ENCODE measurements at places on chromosomes 1 and 21.

DNA sequence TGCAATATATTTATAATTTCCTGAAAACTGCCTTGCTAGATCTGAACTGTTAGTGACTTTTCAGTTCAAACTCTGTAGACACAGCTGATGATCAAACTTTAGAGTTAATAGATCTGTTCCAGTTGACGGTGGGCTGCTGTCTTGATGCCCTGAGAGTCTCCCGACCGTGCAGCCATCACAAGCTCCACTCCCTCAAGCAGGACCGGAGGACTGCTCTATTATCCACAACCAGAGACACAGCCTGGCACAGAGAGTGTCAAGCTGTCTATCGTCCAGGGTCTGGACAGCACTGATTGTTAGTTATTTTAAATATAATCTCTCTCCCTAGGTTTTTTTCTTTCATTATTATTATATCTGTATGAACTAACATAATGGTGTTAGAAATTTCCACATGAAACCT, 8.0 kb downstream of the CHODL start:
- no peaks in the 10 kb centered on the region for H3K36me3 ChIP-seq
- no peaks in the 10 kb centered on the region for H3K4me1 ChIP-seq
- H3K27ac ChIP-seq: no peak overlapping the region
- no peak for DNase-seq

DNA sequence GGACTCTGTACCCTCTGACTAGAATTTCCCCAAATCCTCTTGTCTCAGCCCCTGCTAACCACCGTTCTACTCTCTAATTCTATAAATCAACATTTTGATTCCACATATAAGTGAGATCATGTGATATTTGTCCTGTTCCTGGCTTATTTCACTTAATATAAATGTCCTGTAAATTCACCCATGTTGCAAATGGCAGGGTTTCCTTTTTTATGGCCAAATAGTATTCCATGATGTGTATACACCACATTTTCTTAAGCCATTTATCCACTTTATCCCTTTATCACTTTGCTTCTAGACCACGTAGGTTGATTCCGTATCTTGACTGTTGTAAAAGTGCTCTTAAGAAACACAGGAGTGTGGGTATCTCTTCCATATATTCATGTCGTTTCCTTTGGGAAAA, 8.9 kb downstream of the RNF187 start:
- no peak for DNase-seq
- no peak overlapping the region for H3K27ac ChIP-seq
- H3K4me3 ChIP-seq: no peak overlapping the region

DNA sequence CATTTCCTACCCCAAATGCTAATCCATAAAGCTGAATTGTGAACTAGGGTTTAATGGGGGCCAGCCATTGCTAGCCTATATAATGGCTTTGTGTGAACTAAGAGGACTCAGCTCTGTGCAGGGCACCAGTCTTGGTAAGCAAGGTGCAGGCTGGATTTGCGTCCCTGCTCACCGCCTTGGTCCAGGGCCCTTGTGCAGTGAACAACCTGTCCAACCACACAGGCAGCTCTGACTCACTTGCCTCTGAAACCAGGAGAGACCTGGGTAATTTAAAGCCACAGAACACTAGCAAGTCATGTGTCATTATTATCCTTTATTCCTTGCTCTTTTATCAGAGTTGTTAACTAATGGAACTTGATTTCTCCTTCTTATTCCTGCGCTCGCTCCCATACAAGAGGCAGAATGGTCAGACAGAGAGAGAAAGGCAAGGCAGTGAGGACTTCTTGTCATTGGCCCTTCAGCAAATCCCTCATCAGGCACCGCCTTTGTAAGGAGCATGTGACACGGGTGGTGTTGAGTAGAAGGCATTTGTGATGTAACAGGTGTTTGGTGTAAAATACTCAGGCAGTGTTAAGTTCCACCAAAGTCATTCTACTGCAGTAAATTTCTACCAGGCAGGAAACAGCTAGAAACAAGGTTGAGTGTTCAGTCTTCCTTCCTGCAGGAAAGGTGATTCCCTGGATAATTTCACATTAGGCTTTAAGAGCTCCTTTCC, 67.3 kb upstream of the OLIG2 start:
- DNase-seq: no peak
- H3K4me1 ChIP-seq: peaks cover 85% of the 10 kb centered on the region
- H3K36me3 ChIP-seq: no peaks in the 10 kb centered on the region
- no peak overlapping the region for H3K4me3 ChIP-seq

DNA sequence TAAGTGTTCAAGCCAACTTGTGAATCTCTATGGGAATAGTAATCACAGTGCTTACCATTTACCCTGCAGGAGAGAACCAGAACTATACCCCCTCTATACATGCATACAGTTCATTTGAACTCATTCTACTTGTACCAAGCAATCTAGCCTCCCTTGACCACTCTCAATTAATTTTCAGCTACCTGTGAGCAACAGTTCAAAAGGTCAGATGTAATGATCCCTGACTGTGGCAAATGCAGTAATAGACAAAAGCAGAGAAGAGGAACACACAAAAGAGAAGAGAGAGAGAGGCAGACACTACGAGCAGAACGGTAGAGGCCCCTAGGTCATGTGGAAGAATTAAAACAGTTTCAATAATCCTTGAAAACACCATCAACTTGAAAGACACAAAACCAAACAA, 52.8 kb downstream of the FMO4 start:
- DNase-seq: no peak
- no peaks in the 10 kb centered on the region for H3K27me3 ChIP-seq
- H3K36me3 ChIP-seq: no peaks in the 10 kb centered on the region
